Hematopoietic multipotent progenitor cell treated with erythropoietin and hydrocortisone succinate and interleukin-3 and kit ligand, for 8 days (in vitro differentiated cells): ENCODE measurements at places on chromosomes 16 and 17.

DNA sequence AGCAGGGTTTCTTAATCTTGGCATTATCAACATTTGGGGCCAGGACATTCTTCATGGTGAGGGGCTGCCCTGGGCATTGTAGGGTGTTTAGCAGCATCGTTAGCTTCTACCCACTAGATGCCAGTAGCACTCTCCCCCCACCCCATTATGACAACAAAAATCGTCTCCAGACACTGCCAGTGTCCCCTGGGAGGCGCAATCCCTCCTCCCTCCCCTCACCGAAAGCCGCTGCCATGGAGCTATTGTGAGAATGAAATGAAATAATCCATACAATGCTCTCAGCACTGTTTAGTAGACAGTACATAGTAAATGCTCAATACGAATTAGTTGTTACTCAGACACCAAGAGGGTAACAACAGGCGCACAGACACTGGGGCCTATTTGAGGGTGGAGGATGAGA is 502.9 kb downstream of the NPIPA7 start:
- DNase-seq = no peak

GRCh38 chr17:76236603-76237002 is 3.7 kb downstream of the RNF157 start:
- DNase-seq = no peak

- no peak for DNase-seq
Measured at GRCh38 chr17:4631836-4632580, 9.5 kb downstream of the ALOX15 start.

GRCh38 chr16:70746708-70747424 is 54.1 kb downstream of the VAC14 start:
- peak; percentile 53 for DNase-seq

GRCh38 chr17:9767432-9767991 is 23.9 kb downstream of the DHRS7C start:
- DNase-seq = no peak

GRCh38 chr17:46025510-46026165 is 26.6 kb downstream of the STH start:
- no peak for DNase-seq

- DNase-seq = no peak
Measured at GRCh38 chr16:17138801-17139200, 332.0 kb downstream of the XYLT1 start.

GRCh38 chr16:70577256-70577698 is 53.7 kb downstream of the SF3B3 start:
- no peak for DNase-seq

DNA sequence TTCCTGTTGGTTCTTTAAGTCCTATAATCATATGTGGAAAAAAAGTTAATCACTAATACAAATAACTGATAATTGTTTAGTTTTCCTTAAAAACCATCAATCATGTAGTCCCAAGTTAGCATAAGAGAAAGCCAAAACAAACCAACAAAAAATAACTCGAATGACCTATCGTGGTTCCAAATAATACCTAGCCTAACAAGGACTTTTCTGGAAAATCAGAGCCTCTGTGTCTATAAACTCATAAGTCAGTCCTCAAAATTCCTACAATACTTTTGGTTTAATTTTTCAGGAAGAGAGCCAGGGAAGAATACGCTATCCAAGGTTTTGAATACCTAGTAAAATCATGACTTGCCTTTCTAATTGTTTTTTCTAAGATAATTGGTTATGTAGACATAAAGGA is 975.3 kb upstream of the SOX9 start:
- no peak for DNase-seq

- no peak for DNase-seq
Measured at GRCh38 chr17:50129728-50130558, at the start of gene SAMD14. Gene SAMD14, minus strand, starts transcription at chr17:50130160. Its CDS starts 5,201 bp downstream, at chr17:50124959.

DNA sequence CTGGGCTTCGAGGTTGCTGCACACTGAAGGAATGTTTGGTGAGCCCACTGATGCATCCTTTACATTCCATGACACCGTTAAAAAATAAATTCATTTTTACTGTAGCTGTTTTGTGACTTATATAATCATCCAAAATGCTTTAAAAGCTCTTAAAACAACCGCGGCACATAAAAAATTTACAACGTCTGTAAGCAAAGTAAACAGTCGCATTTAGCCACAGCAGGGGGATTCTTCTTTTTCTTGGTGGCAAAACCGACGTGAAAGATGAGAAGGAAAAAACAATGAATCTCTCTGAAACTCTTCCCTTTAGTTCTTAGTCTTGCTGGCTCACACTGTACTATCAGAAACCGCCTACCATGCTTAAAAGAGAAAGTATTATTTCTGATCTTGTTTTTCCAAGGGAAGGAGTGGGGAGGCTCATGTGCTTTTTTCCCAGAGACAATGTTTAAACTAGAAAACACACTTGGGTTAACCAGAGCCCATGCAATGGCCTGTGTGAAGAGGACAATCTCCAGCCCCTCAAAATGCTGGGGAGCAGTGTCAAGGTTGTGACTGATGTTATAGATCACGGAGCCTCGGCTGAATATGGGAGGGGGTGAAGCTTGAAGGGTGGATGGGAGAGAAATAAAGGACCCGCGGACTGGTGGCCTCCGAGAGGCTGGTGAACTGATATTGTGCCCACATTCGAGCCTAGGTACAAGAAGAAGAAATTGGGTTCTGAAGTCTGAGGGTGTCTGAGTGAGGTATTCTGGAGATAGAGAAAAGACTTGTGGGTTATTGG is 91.1 kb downstream of the IRF8 start:
- DNase-seq = no peak

GRCh38 chr17:42819939-42820535 is 4.0 kb downstream of the BECN1 start:
- peak; percentile 85 for DNase-seq

- no peak for DNase-seq
Measured at GRCh38 chr16:25063102-25063501, 47.9 kb upstream of the ARHGAP17 start.

- no peak for DNase-seq
Measured at GRCh38 chr16:68993456-68993855, 112.0 kb upstream of the HAS3 start.

GRCh38 chr17:79754370-79754769 is 23.6 kb upstream of the CBX2 start:
- DNase-seq = no peak

- DNase-seq = no peak
Measured at GRCh38 chr16:81440888-81441761, 3.5 kb upstream of the CMIP start.

GRCh38 chr16:15037745-15038144 is 18.1 kb downstream of the NTAN1 start:
- peak; percentile 80 for DNase-seq

DNA sequence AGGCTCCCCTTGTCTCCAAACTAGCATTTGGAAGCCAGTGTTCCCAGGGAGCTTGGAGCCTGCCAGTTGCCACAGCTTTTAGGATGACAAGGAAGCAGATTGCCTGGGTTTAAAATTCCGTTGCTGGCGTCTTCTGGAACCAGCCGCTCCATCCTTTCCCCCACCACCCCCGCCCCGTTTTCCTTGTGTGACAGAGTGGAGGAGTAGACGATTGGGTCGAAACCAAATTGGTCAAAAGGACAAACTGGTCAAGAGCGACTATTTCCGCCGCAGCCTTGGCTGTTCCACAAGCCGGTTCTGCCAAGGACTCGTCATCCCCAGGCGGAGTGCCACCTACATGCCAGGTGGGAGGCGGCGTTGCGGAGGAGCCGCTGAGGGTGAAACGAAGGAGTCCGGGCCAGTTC is 91.1 kb downstream of the RPA1 start:
- DNase-seq = no peak

DNA sequence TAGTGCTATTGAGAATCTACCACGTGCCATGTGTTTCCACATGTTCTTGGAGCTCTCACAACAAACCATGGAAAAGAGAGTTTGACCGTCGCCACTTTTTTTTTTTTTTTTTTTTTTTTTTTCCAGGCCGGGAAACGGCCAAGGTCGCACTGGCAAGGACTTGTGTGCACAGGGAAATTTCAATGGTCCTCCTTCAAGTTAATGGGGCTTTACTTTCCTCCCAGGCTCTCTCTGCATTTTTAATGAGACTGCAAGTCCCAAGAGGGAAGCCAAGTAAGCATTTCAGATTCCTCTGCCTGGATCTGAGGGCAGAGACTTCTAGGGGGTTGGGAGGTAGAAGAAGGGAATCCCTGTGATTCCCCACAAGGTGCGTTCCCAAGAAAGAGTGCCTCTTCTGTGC is 94.7 kb upstream of the MPHOSPH6 start:
- DNase-seq = no peak

- no peak for DNase-seq
Measured at GRCh38 chr16:85940214-85940613, 41.3 kb downstream of the IRF8 start.

GRCh38 chr17:53390575-53390974 is 432.2 kb upstream of the KIF2B start:
- DNase-seq = no peak

GRCh38 chr16:3242709-3243108 is 7.8 kb upstream of the ZNF200 start:
- DNase-seq = no peak

DNA sequence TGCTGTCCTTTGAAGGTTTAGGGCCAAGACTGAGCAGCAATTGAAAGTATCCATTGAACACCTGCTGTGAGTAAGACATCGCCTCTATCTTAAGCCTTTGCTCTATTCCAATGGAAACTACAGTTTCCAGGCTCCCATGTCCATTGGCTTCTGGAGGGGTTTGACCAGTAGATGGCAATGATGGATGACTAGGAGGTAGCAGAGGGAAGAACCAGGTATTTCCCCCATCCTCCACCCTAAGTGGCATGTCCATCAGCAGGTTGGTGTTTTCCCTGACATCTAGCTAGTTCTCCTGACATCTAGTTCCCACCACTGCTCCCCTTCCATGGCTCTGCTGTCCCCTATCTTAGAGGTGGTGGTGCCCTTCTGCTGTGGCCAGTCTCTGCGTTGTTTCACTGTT is 58.7 kb downstream of the CENPV start:
- no peak for DNase-seq
